Airway epithelial cell (primary cell): ENCODE measurements at places on chromosomes 2 and 18. TPM values are rescaled to one million over a fixed set of nuclear protein-coding genes. Genes with fewer than 3 reads are reported as not detected.

The TMEM182 gene
- total RNA-seq = 1.6 and 2.5 TPM in 2 replicates

The GRHL1 gene
- total RNA-seq = 33.9 and 50.1 TPM in 2 replicates

The CCDC150 gene
- 1.2 and 5.9 TPM in 2 replicates for total RNA-seq

The TRAK2 gene
- 6.7 and 6.8 TPM in 2 replicates for total RNA-seq

The ONECUT2 gene
- total RNA-seq = under 0.01 TPM in 2 replicates

The PLB1 gene
- 2.2 and 3.0 TPM in 2 replicates for total RNA-seq

The RMND5A gene
- total RNA-seq = 19.6 and 23.0 TPM in 2 replicates

The PFN4 gene
- not detected in 2 replicates for total RNA-seq

The WNT10A gene
- total RNA-seq = 13.2 and 16.2 TPM in 2 replicates

The PDE11A gene
- total RNA-seq = not detected in 2 replicates

The ADGRF3 gene
- total RNA-seq = not detected in 2 replicates

The MATN3 gene
- total RNA-seq = 0.70 and 1.2 TPM in 2 replicates

The VSNL1 gene
- total RNA-seq = 21.7 and 23.7 TPM in 2 replicates

The CROCC2 gene
- total RNA-seq = not detected in 2 replicates

The SIX3 gene
- total RNA-seq = not detected in 2 replicates

The STARD6 gene
- total RNA-seq = 0.51 TPM in 1 of 2 replicates, not detected in the other

The ADAM23 gene
- 0.09 and 0.14 TPM in 2 replicates for total RNA-seq

The PSMA8 gene
- total RNA-seq = not detected in 2 replicates
